Panc1 (cell line): ENCODE measurements at places on chromosomes 6 and 20.

DNA sequence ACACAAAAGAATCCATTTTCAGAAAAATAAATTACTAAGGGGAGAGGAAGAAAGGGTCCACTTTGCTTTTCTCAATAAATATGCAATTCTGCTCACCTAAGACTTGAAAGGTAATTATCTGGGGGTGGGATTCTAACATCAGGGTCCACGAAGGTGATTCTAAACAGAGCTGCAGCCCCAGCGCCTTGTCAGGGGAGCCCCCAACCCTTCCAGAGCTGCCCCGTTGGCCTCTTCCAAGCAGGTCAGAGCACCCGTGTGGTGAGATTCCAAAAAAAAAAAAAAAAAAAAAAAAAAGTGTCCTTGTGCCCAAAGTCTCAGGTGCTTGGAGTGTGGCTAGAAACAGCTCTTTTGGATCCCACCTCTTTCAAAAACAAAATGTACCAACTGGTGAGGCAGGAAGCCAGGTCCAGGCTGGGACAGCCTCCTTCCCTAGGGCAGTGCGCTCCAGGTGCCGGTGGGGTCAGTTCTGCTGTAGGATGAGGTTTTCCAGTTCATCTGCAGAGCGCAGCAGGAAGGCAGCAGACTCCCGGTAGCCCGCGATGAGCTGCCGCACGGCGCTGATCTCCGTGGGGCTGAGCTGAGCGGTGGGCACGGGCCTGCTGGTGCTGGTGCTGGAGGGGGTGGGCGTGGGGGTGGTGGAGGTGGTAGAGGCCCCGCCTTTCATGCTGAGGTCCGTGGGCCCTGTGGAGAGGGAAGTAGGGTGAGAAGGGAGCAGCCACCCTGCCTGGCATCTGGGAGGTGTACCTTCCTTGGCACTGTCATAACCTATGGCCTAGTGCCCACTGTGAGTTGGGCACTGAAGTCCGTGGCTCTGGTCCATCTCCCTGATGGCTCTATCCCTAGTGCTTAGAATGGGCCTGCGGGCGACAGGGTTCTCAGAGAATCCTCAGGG, 89.3 kb downstream of the ASXL1 start:
- H3K27me3 ChIP-seq, result no peaks in the 10 kb centered on the region
- no peak for DNase-seq
- no peak overlapping the region for H3K4me3 ChIP-seq
- H3K4me1 ChIP-seq, result peaks cover 27% of the 10 kb centered on the region
- no peaks in the 10 kb centered on the region; the same call in 1 of the 2 replicates for H3K36me3 ChIP-seq

GRCh38 chr6:163883984-163884383, 469.5 kb downstream of the QKI start:
- H3K27ac ChIP-seq, result no peak overlapping the region
- H3K36me3 ChIP-seq, result no peaks in the 10 kb centered on the region
- no peak for DNase-seq
- H3K4me1 ChIP-seq, result no peaks in the 10 kb centered on the region
- H3K27me3 ChIP-seq, result no peaks in the 10 kb centered on the region

DNA sequence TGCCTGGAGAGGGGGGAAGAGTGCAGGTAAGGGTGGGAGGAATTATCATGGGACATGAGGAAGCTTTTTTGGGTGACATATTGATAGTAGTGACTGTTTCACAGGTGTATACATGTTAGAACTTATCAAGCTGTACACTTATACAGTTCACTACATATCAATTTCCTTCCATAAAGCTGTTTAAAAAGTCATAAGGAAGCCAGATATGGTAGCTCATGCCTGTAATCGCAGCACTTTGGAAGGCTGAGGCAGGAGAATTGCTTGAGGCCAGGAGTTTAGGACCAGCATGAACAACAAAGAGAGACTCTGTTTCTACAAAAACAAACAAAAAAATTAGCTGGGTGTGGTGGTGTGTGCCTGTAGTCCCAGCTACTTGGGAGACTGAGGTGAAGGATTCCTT, 21.7 kb downstream of the ZSCAN12 start:
- no peak for DNase-seq
- no peaks in the 10 kb centered on the region; the same call in 1 of the 2 replicates for H3K36me3 ChIP-seq
- no peak overlapping the region for H3K4me3 ChIP-seq
- no peak overlapping the region for H3K27ac ChIP-seq
- no peaks in the 10 kb centered on the region for H3K27me3 ChIP-seq
- peaks cover 6% of the 10 kb centered on the region; the same call in 1 of the 2 replicates for H3K4me1 ChIP-seq

DNA sequence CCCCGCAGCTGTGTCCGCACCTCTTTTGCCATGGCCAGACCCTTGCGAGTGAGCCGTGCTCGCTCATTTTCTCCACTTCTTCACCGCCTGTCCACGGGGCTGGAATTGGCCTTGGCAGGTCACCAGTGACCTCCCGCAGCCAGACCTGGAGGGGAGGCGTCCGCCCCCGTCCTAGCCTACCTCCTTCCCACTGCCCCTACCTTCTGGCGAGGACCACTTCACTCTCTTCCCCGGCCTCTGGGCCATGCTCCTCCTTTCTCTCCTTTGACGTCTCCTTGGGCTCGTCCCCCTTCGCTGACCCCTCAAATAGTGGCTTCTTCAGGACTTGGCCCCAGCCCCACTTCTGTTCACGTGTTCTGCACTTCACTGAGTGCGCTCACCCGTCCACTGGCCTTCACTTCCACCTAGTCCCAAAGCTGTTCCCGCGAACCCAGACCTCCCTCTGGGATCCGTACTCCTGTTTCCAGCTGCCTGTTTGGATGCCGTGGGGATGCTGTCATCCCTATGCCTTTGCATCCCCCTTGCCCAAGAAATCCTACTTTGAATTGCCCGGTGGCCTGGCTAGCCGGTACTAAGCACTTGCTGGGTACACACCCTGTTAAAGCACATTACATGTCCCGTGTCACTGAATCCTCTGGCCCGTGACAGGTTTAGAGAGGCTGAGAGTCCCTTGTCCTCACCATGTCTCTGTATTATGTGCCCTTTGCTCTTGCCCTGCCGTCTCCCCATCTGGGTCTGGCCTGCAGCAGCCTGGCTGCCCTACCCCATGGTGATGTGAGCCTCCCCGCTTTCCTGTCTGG, 33.0 kb downstream of the SPATA2 start:
- H3K27me3 ChIP-seq, result no peaks in the 10 kb centered on the region
- H3K4me1 ChIP-seq, result peaks cover 4% of the 10 kb centered on the region; the same call in 1 of the 2 replicates
- DNase-seq, result no peak
- no peak overlapping the region for H3K27ac ChIP-seq

- H3K27me3 ChIP-seq, result no peaks in the 10 kb centered on the region
- no peak overlapping the region for H3K27ac ChIP-seq
- H3K4me1 ChIP-seq, result no peaks in the 10 kb centered on the region
- DNase-seq, result no peak
Observed at GRCh38 chr6:164414695-164415094, 894.7 kb downstream of the C6orf118 start.

DNA sequence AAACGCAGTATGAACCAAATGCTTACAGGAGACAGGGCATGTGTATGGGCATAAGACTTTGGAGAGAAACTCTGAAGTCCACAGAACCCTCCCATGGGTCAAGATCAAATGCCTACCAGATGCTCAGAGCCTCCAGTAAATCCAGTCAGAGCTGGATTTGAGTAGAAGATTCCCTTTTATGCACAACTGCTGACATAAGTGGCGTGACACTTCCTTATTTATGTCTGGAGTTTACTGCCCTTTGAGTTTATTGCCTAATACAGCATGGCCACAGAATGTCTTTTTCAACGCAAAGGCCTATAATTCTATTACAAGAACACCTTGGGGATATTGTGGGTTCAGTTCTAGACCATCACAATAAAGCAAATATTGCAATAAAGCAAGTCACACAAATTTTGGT, 220.0 kb upstream of the FOXQ1 start:
- H3K27ac ChIP-seq, result no peak overlapping the region
- DNase-seq, result no peak
- H3K27me3 ChIP-seq, result no peaks in the 10 kb centered on the region
- no peak overlapping the region for H3K4me3 ChIP-seq
- H3K36me3 ChIP-seq, result no peaks in the 10 kb centered on the region
- no peaks in the 10 kb centered on the region for H3K4me1 ChIP-seq

GRCh38 chr6:123994168-123994567, 190.5 kb downstream of the NKAIN2 start:
- DNase-seq, result no peak
- H3K4me3 ChIP-seq, result no peak overlapping the region
- H3K4me1 ChIP-seq, result peaks cover 4% of the 10 kb centered on the region; the same call in 1 of the 2 replicates
- no peaks in the 10 kb centered on the region for H3K36me3 ChIP-seq

GRCh38 chr20:14235355-14235754, 102.1 kb downstream of the FLRT3 start:
- no peaks in the 10 kb centered on the region for H3K27me3 ChIP-seq
- H3K27ac ChIP-seq, result no peak overlapping the region
- no peak overlapping the region for H3K4me3 ChIP-seq
- H3K36me3 ChIP-seq, result no peaks in the 10 kb centered on the region
- no peaks in the 10 kb centered on the region for H3K4me1 ChIP-seq

DNA sequence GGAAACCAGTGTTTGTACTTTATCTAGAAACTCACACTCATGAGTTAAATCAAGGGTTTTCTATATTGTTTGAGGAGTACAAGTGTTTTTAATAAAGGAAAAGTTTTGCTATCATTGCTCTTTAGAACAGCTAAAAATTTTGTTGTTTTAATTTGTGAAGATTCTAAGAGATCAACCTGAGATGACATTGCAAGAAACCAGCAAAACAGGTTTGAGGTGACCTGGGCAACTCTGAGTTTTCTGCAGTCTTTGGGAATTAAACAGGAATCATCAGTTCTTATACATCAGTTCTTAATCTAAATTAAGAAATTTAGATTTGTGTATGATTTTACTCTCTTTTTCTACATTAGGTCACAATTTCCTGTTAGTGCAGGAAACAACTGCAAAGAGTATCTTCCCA, 114.5 kb downstream of the JAG1 start:
- H3K36me3 ChIP-seq, result no peaks in the 10 kb centered on the region
- no peak overlapping the region for H3K27ac ChIP-seq
- peaks cover 7% of the 10 kb centered on the region; the same call in 1 of the 2 replicates for H3K4me1 ChIP-seq
- DNase-seq, result no peak

DNA sequence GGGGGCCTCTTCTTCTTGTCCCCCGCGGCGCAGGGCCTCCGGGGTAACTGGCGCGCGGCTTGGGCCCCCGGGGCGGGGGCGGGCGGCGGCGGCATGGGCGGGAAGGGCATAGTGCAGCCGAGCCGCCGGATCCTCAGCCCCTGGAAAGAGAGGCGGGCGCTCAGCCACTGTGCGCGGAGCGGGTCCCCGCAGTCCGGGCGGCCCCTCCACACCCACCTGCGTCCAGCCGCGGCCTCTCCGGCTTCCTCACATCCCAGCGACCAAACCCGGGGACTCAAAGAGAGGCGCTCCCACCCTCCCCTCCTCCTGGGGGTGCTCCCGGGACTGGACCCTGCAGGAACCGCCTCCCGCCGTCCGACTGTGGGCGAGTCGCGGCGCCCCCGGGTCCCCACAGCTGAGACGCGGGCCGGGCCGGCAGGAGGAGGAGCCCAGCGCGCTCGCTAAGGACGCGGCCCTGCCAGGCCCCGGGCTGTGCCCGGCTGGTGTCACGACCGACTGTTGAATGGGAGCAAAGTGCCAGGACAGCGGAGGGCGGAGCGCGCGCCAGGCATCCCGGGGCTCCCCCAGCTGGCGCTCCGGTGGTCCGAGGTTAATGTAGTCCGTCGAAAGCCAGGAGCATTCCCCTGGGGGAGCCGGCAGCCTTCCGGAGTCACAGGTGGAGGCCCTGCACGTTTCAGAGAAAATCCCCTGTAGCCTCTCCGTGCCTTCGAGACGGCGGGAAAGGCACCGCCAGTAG, at the start of gene PRR18:
TSS of gene PRR18 (minus strand) at position 360 of the 736 bp plus-strand sequence. CDS start at position 110, 250 bp downstream.
- H3K4me3 ChIP-seq, result peak within 1 kb of the TSS; percentile 42
- no peak within 1 kb of the TSS for H3K27ac ChIP-seq
- peaks cover 5% of the 10 kb centered on the region for H3K27me3 ChIP-seq
- H3K36me3 ChIP-seq, result no peaks in the 10 kb centered on the region
- no peak for DNase-seq

GRCh38 chr6:31830886-31831335, 3.4 kb downstream of the HSPA1B start:
- H3K4me3 ChIP-seq, result peak overlapping the region; percentile 93
- no peaks in the 10 kb centered on the region for H3K27me3 ChIP-seq
- no peaks in the 10 kb centered on the region for H3K36me3 ChIP-seq
- H3K27ac ChIP-seq, result peak overlapping the region; percentile 62

DNA sequence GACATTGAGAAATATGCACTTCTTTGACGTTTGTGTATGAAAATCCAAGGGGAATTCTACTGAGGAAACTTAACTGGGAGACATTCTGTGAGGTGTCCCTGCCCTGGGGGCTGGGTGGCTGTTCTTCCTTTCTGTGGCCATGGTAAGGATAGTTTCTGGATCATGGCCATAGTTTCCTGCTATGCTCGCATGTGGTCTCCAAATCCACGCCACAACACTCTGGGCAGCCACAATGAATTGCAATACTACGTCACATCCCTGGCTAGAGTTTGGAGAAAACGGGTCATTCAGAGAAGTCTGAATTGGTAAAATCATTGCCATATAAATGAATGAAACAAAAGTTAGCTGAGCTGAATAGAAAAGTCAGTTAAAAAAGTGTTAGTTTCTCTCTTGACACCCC, 230.6 kb downstream of the UTRN start:
- no peak overlapping the region for H3K4me3 ChIP-seq
- H3K27me3 ChIP-seq, result no peaks in the 10 kb centered on the region
- H3K36me3 ChIP-seq, result peaks cover 6% of the 10 kb centered on the region; the same call in 1 of the 2 replicates
- DNase-seq, result no peak
- H3K4me1 ChIP-seq, result no peaks in the 10 kb centered on the region

- H3K27ac ChIP-seq, result no peak overlapping the region
- H3K4me1 ChIP-seq, result no peaks in the 10 kb centered on the region
- H3K4me3 ChIP-seq, result no peak overlapping the region
- no peaks in the 10 kb centered on the region for H3K27me3 ChIP-seq
Observed at GRCh38 chr6:151842816-151843215, 35.3 kb downstream of the ESR1 start.

DNA sequence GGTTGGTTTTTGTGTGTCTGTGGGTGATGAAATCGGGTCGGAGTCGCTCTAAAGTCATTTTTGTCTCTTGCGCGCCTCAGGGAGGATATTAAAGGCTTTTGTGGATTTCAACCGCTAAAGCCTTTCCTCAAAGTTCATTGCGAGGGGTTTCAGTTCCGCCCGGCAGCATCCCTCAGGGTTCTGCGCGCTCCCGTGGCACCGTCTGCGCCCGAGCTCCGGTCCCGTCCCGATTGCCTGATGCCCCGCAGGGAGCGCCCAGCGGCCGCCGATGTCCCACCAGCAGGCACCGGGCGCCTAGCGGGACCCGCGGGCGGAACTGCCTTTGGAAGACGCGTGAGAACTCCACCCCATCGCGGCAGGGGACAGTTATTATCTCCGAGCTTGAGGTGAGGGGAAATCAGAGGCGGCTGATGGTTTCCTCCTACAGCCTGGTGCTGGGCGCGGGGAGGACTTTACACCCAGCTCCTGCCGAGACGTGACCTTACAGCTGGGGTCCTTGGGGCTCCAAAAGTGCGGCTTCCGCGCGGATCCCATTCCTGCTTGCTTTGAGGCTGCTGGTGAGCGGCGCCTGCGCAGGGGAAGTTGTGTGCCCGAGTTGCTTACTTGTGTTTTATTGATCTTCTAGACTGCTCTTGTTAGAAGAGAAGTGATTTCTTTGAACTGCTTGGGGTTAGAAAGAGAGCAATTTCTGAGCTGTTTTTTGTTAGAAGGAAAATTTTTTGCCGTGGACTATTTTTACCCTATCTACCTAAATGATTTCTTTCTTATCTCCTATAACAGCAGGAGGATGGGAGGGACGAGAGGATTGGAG, 27.1 kb downstream of the ULBP1 start:
- no peaks in the 10 kb centered on the region for H3K36me3 ChIP-seq
- peaks cover 4% of the 10 kb centered on the region; the same call in 1 of the 2 replicates for H3K4me1 ChIP-seq
- H3K27ac ChIP-seq, result no peak overlapping the region
- peak overlapping the region; percentile 52 for H3K4me3 ChIP-seq

GRCh38 chr20:8433291-8433690, 301.2 kb downstream of the PLCB1 start:
- H3K27me3 ChIP-seq, result no peaks in the 10 kb centered on the region
- no peak overlapping the region for H3K4me3 ChIP-seq
- no peaks in the 10 kb centered on the region for H3K36me3 ChIP-seq
- H3K4me1 ChIP-seq, result no peaks in the 10 kb centered on the region
- no peak overlapping the region for H3K27ac ChIP-seq
